ENCODE measurements at places on chromosomes 1 and 21.

DNA sequence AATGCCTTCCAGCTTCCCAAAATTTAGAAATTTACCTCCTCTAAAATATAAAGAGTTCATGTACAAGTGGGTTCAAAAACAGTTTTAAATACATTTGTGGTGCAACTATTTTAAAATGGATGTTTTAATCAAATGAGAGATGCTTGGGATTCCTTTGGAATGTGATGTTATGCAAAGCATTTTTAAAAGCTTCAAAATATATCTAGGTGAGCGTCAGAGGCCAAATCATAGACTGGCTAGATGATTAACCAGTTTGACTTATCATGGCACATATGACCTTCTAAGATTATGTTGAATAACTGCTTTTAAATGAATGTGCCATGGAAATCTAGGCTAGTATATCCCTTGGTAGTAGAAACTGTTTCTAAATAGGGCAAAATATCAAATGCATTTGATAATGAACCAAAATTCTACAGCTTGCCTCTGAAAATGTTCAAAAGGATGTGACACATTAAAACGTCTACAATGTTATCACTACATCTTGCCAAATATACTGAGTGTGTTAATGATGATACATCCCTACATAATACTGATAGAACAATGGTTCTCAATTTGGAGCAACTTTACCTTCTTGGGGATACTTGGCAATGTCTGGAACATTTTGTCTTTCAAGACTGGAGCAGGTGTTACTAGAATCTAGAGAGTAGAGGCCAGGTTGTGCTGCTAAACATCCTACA is 650.9 kb upstream of the ADGRL2 start:
- DNase-seq: no peak

GRCh38 chr21:37006486-37007291 is at the start of gene RIPPLY3:
Gene RIPPLY3, plus strand, starts transcription at chr21:37006702. Its CDS starts 71 bp downstream, at chr21:37006773.
- peak; percentile 35 for DNase-seq

- no peak for DNase-seq
Observed at GRCh38 chr1:104979651-104980050, 1230.0 kb downstream of the AMY1C start.

- DNase-seq: no peak
Observed at GRCh38 chr1:218369688-218370511, 24.8 kb downstream of the TGFB2 start.

GRCh38 chr1:206703661-206704060 is 19.0 kb downstream of the MAPKAPK2 start:
- no peak for DNase-seq

DNA sequence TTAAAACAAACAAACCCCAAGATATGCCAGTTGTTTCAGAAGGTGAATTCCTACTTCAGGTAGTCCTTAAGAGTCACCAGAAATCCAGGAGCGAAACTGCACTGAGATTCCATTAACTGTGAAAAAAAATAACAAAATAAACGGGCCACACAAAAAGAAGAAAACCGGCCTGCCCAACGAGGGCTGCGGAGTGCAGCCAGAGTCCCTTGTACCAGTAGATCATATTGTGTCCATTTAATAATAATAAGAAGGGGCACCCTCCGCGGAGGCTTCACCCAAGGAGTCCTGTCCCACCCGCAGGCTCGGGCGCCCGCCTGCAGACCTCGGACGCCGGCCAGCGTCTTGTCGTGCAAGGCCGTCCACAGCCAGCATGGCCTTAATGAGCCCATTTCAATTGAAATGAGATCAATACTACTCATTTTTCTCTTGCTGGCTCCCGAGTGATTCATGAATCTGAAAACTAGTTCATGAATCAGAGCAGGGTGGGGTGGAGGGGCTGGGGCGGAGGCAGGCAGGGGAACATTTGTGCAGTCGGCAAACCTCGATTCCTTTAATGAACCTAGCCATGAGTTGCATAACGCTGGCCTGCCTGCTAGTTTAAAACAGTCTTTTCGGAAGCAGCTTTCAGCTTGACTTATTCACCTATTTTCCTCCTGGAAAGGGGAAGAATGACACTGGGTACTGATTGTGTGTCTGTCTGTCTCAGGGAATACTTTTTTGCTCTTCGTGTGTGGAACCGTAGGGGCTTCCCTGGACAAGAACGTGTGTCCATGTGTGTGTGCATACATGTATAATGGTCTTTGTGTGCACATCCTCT is 113.1 kb upstream of the IRF2BP2 start:
- DNase-seq: no peak
